PC-9 (cell line): ENCODE measurements at places on chromosomes 5 and 9. TPM values are rescaled to one million over a fixed set of nuclear protein-coding genes. Genes with fewer than 3 reads are reported as not detected.

GRCh38 chr5:7763621-7764072 is 87.3 kb downstream of the CFAP90 start:
- no peak for DNase-seq

The DND1 gene
- 1.2 and 2.0 TPM in 2 replicates for total RNA-seq

The CDC20B gene
- not detected in 2 replicates for total RNA-seq

DNA sequence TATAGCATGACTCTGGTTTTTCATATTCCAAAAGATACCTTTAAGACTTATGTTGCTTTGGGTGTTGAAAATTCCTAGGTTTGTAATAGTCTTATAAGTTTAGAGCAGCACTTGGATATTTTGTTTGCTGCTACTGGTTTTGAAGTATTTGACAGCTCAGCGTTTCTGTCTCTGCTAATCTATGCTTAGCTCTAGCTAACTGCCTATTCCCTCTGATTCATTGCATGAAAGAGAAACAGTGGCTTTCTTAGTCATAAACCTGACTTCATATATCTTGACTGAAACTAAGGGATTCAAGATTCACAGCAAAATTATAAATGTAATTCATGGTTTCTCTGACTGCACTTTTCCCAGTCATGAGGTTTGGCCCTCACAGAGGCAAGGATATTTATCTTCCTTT is 35.6 kb upstream of the ANXA1 start:
- DNase-seq, result no peak

The OBP2B gene
- total RNA-seq, result not detected in 2 replicates

DNA sequence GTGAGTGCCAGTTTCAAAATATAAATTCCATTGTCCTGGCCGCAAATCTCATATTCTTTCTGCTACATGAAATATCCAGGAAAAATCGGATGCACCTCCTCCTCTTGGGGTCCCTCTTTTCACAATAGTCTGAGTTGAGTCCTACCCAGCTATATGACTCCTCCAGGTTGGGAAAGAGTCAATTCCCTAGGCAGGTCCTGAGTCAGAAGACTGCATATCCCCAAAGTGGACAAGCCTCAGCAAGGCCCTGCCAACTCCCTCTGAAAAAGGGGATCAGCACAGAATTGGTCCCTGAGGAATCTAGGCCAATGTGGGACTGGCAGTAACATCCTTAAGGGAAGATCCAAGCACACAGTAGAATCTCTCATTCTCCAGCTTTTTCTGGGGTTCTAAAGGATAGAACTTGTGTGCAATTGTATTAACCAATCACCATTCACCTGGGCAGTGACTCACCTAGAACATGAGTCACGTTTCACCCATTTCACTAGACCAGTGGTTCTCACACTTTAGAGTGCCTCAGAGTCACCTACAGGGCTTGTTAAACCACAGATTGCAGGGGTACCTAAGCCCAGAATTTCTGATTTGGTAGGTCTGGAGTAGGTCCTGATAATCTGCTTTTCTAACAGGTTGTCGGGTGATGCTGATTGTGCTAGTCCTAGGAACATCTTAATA is 44.7 kb upstream of the TMEM215 start:
- peak; percentile 15 for DNase-seq

The ANKRD20A1 gene
- total RNA-seq, result not detected in 2 replicates

The GABRA1 gene
- not detected in 2 replicates for total RNA-seq

The EGFL7 gene
- total RNA-seq, result 53.1 and 70.7 TPM in 2 replicates

DNA sequence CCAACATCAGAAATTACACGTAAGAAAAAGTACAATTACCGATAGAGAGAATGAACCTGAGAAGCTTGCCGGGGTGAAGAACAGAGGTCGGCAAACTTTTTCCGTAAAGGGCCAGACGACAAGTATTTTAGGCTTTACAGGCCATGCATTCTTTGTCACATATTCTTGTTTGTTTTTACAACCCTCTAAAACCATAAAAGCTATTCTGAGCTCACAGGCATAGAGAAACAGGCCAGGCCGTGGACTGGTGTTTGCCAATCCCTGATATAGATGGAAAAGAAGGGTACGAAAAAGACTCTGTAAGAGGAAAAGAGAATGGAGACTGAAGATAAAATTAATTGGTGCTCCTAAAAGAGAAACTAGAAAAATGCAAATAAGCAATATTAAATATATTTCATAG is 15.4 kb downstream of the SFXN1 start:
- no peak for DNase-seq

The TEX53 gene
- total RNA-seq, result not detected in 2 replicates

DNA sequence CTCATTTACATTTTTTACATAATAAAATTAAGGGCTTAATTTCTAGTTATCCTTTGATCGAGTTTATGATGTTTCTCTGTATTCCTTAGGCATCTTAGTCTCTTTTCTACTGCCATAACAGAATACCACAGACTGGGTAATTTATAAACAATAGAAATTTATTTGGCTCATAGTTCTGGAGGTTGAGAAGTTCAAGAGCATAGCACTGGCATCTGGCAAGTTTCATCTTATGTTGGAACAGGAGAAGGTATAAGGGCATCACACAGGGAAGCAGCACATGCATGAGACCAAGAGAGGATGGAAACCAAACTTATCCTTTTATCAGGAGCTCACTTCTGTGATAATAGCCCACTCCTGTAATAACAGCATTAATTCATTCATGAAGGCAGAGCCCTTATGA is 284.9 kb upstream of the COX7C start:
- DNase-seq, result no peak

DNA sequence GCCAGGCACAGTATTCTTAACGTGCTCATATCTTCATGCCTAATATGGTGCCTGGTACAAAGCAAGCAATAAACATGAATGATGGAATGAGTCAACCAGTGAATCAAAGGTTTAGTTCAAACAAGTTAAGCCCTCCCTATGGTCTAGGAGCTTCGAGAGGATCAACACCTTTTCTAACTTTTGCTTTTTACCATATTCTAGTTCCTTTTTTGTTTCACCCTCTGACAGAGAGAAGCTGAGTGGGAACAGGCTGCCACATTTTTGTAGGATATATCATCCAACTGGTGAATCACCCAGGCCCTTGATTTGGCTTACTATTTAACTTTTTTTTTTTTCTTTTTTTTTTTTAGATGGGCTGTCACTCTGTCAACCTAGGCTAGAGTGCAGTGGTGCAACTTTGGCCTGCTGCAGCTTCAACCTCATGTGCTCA is 39.3 kb upstream of the TNC start:
- DNase-seq, result peak; percentile 84

The SV2C gene
- not detected in 2 replicates for total RNA-seq

The PRDM9 gene
- not detected in 2 replicates for total RNA-seq

- DNase-seq, result no peak
Observed at GRCh38 chr5:88503041-88503345, 234.3 kb upstream of the TMEM161B start.

GRCh38 chr9:2378266-2378665 is 243.3 kb upstream of the VLDLR start:
- no peak for DNase-seq

DNA sequence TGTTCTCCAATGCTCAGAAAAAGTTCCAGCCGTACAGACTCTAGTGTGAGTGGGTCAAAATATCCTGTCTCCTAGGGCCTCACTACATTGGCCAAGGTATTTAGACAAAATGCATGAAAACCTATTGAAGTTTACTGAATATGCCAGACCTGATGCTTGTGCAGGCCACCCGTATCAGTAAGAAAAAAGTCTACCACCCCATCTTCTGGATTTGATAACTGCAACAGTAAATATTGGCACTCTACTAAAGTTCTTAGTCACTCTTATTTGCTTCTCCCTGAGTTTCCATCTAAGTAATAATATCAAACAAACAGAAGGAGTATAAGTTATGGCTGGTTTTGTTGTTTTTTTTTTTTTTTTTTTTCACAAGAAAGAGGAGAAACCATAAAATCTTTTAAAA is 627.7 kb upstream of the KLF4 start:
- DNase-seq, result no peak

GRCh38 chr9:99039505-99040182 is 65.3 kb upstream of the TGFBR1 start:
- no peak for DNase-seq

The IARS1 gene
- 232 and 246 TPM in 2 replicates for total RNA-seq

- DNase-seq, result no peak
Observed at GRCh38 chr9:35738186-35738585, 5.7 kb downstream of the CREB3 start.

The MLLT3 gene
- total RNA-seq, result 21.6 and 21.7 TPM in 2 replicates

- no peak for DNase-seq
Observed at GRCh38 chr9:85404911-85405565, 336.7 kb downstream of the AGTPBP1 start.

- no peak for DNase-seq
Observed at GRCh38 chr5:1660511-1660910, 136.8 kb upstream of the LPCAT1 start.

The PCDHA9 gene
- total RNA-seq, result not detected in 2 replicates

GRCh38 chr5:1111727-1112289 is at the start of gene SLC12A7:
Gene SLC12A7, minus strand, starts transcription at chr5:1112063. Its CDS starts 72 bp downstream, at chr5:1111991.
- DNase-seq, result peak; percentile 61

- DNase-seq, result peak; percentile 74
Observed at GRCh38 chr5:172714491-172715420, 56.2 kb downstream of the DUSP1 start.

DNA sequence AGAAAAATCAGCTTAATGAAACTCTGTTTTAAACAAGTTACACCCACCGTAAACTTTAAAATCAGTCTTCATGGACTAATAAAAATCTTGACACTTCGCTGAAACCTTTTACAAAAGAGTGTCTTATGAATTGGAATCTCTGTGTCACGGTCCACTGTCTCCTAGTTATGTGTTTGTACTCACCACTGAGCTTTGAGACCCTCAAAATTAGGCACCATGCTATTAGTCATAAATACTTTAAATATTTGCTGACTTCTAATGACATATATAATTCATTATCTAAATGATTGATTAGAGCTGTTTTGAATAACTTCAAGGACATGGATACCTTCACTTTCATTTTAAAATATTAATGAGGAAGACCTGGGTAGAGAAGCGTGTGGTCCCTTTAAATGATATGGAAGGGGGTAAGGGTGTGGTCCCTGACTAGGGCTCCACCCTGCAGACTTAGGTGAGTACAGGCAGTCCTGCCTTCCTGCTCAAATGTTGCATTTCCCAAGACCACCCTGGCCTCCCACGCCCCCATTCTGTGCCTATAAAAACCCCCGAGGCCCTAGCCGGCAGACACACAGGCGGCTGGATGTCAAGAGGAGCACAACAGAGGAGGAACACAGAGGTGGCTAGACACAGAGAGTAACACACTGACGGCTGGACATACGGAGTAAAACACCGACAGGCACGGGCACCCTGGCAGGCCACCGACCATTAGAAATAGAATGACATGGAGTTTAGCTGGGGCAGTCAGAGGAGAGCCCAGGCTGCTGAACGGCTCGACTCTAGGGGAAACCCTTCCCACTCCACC is 179.0 kb upstream of the CDH9 start:
- peak; percentile 20 for DNase-seq

DNA sequence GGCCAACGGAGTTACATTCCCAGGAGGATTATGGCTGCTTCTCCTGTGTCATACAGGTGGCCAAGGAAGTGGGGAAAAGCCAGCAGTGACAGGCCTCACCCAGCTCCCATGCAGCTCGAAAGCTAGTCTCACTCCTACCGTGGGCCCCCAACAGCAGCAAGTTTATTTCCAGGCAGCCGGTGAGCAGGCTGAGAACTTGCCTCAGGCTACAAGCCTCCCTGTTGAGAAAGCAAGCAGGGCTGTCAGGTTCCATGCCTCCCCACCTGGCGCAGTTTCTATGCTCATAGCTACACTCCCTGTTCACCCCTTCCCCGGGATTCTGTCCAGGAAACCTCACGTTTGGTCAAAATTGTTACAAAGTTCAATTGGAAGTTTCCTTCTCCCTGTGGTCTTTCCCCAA is 27.5 kb upstream of the DNAH5 start:
- no peak for DNase-seq

GRCh38 chr9:75896193-75896592 is 5.7 kb downstream of the PCSK5 start:
- DNase-seq, result no peak

The ACTBL2 gene
- 0.98 and 1.5 TPM in 2 replicates for total RNA-seq

- no peak for DNase-seq
Observed at GRCh38 chr9:28651050-28651722, 1077.9 kb upstream of the C9orf72 start.

DNA sequence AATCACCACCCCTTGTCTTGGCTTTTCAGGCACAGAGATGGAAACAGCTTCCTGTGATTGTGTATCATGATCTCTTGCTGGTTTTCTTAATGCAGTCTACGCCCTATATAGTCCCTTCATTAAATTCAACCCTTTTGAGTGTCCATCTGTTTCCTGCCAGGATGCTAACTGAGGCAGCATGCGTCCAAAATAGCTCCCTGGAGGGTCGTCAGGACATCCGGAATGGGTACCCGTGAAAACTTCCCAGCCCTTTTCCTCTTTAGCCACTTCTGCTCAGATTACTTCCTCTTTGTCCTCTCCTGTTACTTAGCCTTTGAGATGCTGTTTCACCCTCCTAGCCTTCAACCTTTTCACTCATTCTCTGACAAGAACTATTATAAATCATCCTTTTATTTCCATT is 79.8 kb upstream of the KLF9 start:
- DNase-seq, result no peak

The ADCY2 gene
- total RNA-seq, result not detected in 2 replicates

GRCh38 chr5:131466171-131466766 is 168.8 kb downstream of the RAPGEF6 start:
- DNase-seq, result no peak

DNA sequence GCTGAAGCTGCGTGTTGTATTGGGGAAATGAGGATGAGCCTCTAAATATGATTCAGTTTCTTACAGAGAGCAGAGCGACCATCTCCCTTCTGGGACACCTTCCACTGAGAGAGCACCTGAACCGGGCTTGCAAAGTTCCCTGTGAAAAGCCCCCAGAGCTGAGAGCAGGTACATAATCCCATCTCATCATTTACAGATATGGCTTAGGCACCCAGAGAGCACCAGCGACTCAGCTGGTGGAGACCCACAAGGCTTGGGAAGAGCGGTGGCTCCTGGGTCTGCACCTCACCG is 324.3 kb upstream of the IRX4 start:
- DNase-seq, result no peak

DNA sequence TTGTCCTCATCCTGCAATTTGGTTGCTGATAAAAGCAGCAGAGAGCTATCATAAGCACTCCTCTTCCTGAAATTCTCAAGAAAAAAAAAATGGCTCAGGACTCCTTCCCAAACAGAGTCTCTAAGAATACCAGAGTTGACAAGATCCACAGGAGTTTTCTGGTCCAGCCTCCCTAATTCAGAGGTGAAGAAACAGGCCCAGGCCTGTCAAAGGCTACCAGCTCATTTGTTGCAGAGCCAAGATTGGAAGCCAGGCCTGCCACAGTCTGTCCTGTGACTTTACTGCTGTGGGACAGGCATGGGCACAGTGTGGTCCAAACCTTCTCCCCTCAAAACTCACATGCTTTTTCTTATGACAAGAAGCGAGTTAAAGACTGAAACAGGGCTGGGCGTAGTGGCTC is 41.5 kb downstream of the NIPSNAP3B start:
- no peak for DNase-seq
